Left lung (tissue), 14 donors: ENCODE measurements at places on chromosomes 1 and 21. TPM values are rescaled to one million over a fixed set of nuclear protein-coding genes. Genes with fewer than 3 reads are reported as not detected.
A peak's percentile ranks its signal among the peaks of the same experiment; 100 is the strongest.

- no peak overlapping the region for H3K4me3 ChIP-seq
- H3K27ac ChIP-seq: no peak overlapping the region
- no peaks in the 10 kb centered on the region for H3K27me3 ChIP-seq
- no peak for DNase-seq
- no peaks in the 10 kb centered on the region for H3K4me1 ChIP-seq
These were observed 24.7 kb downstream of the SLC35A3 start for GRCh38 chr1:99994496-99994895.

INSRR gene
- total RNA-seq: not detected

GJA9 gene
- 0.15 TPM for total RNA-seq

DNA sequence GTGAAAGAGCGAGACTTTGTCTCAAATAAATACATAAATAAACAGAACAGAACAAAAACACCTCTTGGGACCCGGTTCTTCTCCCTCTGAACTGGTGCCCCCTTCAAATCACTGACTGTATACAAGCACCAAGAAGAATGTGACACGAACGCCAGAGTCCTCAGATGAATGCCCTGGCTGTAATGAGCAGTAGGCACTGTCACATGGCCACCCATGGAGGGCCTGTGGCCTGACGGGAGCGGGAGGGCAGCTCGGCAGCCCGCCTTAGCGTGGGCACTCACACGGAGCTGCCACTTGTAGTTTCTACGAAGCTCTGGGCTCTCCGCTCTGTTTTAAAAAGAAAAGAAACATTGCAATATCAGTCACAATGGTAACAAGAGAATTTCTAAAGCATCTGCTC, 146.0 kb downstream of the PEX14 start:
- DNase-seq: no peak
- H3K4me3 ChIP-seq: no peak overlapping the region
- H3K27me3 ChIP-seq: no peaks in the 10 kb centered on the region
- no peak overlapping the region for H3K27ac ChIP-seq
- H3K36me3 ChIP-seq: no peaks in the 10 kb centered on the region

SLC16A4 gene
- total RNA-seq: 40.5 TPM

DNA sequence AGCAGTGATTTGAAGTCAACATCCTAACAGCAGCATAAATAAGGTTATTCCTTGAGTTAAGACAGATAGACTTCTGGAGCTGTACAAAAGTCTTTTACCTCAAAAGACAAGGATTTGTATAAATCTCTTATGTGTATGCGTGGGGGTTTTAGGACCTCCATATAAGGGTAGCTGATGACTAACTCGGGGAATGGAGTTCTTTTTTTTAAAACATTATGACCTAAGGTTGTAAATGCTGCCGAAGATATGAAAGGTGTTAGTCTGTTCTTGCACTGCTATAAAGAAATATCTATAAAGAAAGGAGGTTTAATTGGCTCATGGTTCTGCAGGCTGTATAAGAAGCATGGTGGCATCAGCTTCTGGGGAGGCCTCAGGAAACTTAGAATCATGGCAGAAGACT, 90.4 kb downstream of the EPB41 start:
- H3K4me3 ChIP-seq: no peak overlapping the region
- DNase-seq: no peak
- H3K27ac ChIP-seq: no peak overlapping the region
- H3K27me3 ChIP-seq: no peaks in the 10 kb centered on the region
- H3K4me1 ChIP-seq: no peaks in the 10 kb centered on the region

- H3K4me1 ChIP-seq: no peaks in the 10 kb centered on the region
- no peak overlapping the region for H3K27ac ChIP-seq
- no peaks in the 10 kb centered on the region for H3K36me3 ChIP-seq
- no peak for DNase-seq
- no peaks in the 10 kb centered on the region for H3K27me3 ChIP-seq
These were observed 5.9 kb upstream of the DPT start for GRCh38 chr1:168734946-168735345.

CORT gene
- 0.44 TPM for total RNA-seq

GRCh38 chr1:52263153-52263910, 102.7 kb downstream of the CC2D1B start:
- no peak overlapping the region for H3K4me3 ChIP-seq
- H3K27me3 ChIP-seq: no peaks in the 10 kb centered on the region
- DNase-seq: peak; percentile 48
- no peaks in the 10 kb centered on the region for H3K4me1 ChIP-seq

DNA sequence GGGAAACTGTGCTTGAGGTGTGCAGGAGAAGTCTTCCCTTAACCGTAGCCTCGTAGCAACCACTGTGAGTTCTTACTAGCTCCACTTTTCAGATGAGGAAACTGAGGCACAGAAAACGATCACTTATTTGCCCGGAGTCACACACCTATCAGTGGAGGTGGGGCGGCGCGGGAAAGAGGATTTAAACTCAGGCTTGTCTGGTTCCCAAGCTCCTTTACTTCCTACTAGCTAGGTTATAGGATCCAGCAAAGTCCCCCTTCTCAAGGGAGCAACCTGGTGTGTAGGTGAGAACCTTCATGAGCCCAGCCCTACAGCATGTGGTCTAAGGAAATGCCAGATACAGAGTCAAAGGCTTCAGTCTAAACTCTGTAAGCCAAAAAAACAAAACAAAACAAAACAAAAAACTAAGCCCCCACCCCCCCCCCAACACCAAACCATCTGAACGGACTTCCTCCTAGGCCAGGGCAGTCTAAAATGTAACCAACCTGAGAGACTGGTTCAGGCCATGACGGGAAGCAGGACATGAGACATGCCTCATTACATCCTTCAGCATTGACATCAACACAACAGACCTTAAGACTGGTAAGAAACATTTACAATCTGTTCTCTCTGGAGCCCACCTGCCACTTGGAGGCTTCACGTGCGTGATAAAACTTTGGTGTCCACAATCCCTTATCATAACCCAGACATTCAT, 709 bp upstream of the FBXO42 start:
- H3K36me3 ChIP-seq: no peaks in the 10 kb centered on the region
- DNase-seq: no peak
- H3K4me3 ChIP-seq: peak overlapping the region; percentile 98
- H3K27me3 ChIP-seq: no peaks in the 10 kb centered on the region
- peak overlapping the region; percentile 90 for H3K27ac ChIP-seq

DNA sequence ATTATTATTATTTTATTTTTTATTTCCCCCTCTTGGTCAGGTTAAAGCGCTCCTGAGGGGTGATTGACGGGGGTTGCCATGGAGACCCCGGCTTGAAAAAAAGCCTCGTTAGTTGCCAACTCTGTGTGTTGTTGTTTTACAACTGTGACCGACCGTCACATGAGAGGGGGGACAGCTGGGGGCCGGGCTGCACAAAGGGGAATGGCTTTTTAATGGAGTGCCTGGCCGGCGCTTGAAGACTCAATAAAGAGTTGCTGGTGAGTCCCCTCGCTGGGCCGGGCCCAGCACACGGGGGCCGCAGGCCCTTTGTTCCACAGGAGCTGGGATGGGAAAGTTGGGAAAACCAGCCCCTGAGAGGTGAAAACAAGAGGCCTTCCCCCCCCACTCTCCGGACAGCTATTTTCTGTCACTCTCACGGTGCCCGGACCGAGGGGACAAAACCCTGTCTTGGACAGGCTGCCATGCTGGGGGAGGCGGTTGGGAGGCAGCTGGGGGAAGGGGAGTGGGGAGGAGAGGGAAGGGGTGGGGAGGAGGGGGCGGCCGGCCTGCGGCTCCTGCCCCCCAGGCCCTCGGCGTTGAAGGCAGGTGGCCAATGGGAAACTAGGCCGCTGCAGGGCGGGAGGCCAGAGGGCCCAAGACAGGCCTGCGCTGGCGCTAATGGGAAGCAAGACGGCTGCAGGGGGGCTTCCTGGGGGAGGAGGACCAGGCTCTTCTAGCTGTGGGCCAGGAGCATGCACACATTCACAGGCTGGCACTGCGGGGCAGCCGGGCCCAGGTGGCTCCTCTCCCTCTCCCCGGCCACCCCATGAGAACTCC, 67.6 kb downstream of the CASZ1 start:
- DNase-seq: no peak
- no peak overlapping the region for H3K27ac ChIP-seq
- H3K4me3 ChIP-seq: no peak overlapping the region
- H3K27me3 ChIP-seq: no peaks in the 10 kb centered on the region
- H3K36me3 ChIP-seq: no peaks in the 10 kb centered on the region
- H3K4me1 ChIP-seq: peaks cover 15% of the 10 kb centered on the region

- no peaks in the 10 kb centered on the region for H3K27me3 ChIP-seq
- H3K4me3 ChIP-seq: no peak overlapping the region
- H3K4me1 ChIP-seq: peaks cover 7% of the 10 kb centered on the region
- H3K27ac ChIP-seq: peak overlapping the region; percentile 60
- DNase-seq: peak; percentile 19
These were observed 161.3 kb downstream of the TSEN15 start for GRCh38 chr1:184212649-184213314.

SOAT1 gene
- 75.6 TPM for total RNA-seq

SPAG17 gene
- total RNA-seq: 4.1 TPM

DNA sequence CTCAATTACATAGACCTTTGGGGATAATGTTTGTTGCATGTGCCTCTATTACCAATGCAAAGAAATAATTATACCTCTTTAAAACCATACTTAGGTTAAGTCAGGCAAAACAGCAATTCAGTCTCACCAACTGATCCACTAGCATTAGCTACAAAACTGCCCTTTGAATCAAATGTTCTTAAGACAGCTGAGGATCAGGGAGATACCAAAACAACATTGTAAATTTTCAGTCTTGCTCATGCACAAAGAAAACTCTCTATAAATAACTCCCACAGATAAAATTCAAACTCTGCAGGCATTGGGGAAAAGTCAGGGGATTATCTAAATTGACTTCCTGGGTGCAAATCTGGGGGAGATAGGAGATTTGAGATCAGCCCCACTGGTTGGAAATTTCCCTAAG, 100.9 kb upstream of the DPT start:
- no peaks in the 10 kb centered on the region for H3K27me3 ChIP-seq
- H3K4me3 ChIP-seq: no peak overlapping the region
- H3K4me1 ChIP-seq: no peaks in the 10 kb centered on the region
- H3K27ac ChIP-seq: no peak overlapping the region
- DNase-seq: no peak

GRCh38 chr21:34579411-34579810, 35.5 kb downstream of the RCAN1 start:
- peaks cover 23% of the 10 kb centered on the region for H3K4me1 ChIP-seq
- no peaks in the 10 kb centered on the region for H3K27me3 ChIP-seq
- no peak overlapping the region for H3K4me3 ChIP-seq

GRCh38 chr21:26952374-26953066, 14.4 kb downstream of the ADAMTS5 start:
- H3K27ac ChIP-seq: no peak overlapping the region
- H3K4me1 ChIP-seq: no peaks in the 10 kb centered on the region
- no peaks in the 10 kb centered on the region for H3K27me3 ChIP-seq
- H3K36me3 ChIP-seq: no peaks in the 10 kb centered on the region
- no peak for DNase-seq

DNA sequence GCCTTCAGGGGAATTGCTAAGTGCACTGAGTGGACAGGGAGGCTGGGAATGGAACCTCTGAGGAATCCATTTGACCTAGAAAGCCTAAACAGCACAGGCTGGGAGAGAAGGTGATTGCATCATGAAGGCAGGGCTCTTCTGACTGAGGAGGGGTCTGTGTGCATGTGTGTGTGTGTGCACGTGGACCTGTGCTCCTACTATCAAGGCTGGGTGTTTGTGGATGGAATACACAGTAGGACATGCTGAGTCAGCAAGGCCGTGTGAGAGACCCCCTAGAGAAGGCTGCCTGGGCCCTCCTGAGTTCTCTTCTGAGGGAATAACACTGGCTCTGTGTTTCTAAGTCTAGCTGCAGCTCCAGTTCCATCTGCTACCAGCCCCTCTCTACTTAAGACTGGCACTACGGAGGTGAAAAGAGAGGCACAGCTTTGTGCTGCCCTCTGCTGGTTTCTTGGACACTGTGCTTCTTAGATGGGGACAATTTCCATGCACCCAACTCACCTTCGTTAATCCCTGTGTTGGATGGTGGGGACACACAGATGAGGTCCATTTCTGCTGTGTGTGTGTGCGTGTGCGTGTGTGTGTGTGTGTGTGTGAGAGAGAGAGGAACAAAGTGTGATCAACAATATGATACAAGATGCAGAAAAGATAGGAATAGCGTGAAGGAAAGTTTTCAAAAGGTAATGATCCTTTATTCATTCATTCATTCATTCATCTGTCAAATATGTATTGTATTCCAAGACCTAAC, 6.2 kb upstream of the EFCAB14 start:
- H3K27ac ChIP-seq: no peak overlapping the region
- peaks cover 31% of the 10 kb centered on the region for H3K27me3 ChIP-seq
- H3K4me1 ChIP-seq: peaks cover 9% of the 10 kb centered on the region
- H3K4me3 ChIP-seq: no peak overlapping the region
- peak; percentile 85 for DNase-seq

LSM10 gene
- total RNA-seq: 33.5 TPM

SYCP1 gene
- total RNA-seq: not detected

CREB3L4 gene
- total RNA-seq: 10.0 TPM

GRCh38 chr1:183087001-183087400, 63.8 kb downstream of the LAMC1 start:
- no peak for DNase-seq
- no peak overlapping the region for H3K27ac ChIP-seq
- peaks cover 16% of the 10 kb centered on the region for H3K4me1 ChIP-seq
- no peaks in the 10 kb centered on the region for H3K36me3 ChIP-seq
- H3K27me3 ChIP-seq: no peaks in the 10 kb centered on the region

SLC5A3 gene
- total RNA-seq: 33.4 TPM
